HFF-Myc (cell line): ENCODE measurements at places on chromosomes 1 and 21.

DNA sequence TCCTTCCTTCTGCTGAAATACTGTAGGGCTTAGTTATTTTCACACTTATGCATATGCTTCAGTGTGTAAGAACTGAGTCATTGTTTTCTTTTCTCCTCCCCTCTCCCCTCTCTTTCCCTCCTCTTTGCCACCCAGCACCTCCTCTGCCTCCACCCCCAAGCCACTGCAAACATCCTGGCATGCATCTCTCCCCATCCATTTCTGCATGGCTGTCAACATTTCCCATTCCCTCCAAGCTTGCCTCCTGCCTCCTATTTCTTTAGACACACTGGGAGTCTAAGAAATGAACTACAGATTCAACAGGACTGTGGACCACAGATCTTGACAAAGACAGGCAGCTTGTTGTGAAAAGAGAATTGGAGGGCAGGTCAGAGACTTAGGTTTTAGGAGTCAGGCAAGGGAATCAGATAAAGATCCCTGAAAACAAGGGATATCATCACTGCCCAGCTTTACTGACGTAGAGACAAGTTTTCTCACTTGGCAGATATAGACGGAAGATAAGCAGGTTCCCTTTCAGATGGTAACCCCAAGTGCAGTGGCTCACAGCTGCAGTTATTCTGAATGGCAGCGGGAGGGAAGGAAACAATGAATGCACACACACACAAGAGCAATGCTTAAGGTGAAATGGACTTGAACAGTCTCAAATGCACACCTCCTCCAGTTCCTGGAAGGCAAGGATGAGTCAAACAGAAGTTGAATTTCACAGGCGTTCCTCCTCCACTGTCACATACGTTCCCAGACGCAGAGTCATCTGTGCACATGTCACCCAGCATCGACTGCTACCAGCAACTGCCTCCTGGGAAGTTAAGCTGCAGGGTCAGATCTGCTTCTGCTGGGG lies 56.1 kb downstream of the HIVEP3 start:
- DNase-seq, result no peak

- no peak for DNase-seq
These were observed 69.9 kb upstream of the MARK1 start for GRCh38 chr1:220457957-220458609.

DNA sequence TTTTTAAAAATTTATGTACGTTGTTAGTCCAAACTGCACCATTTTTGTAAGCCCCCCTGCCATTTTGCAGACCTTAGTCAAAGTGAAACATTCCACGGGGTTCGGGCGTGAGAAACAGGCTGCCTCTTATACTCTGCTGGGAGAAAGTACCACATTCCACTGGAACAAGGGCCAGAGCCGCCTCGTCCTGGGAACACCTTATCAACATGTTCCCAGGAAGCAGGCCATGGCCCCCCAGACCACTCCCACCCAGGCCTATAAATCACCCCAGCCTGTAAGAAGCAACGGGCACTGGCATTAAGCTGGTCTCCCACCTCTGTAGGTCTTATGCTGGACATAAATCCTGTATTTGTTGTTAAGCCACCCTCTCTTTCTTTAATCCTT lies 854 bp upstream of the ZRANB2 start:
- DNase-seq, result no peak

GRCh38 chr1:104294259-104294658 lies 544.6 kb downstream of the AMY1C start:
- DNase-seq, result no peak

DNA sequence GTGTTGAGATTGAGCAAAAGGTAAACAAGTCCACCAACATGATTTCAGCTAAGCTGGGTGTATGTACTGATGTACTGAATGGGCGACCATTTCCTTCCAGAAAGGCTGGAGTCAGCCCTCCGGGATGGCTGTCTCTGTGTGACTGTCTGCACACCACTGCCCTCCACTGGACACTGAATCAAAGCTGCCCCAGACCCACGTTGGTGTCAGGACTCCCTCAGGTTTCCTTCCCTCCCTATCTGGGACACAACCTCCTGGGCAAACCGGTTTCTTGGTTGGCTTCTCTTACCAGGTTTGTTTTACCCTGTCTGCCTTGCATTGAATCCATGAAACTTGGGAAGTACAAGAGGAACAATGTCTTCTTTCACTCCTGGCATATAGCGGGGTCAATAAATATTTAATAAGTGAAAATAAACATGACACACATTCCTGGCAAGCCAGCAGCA lies 5.3 kb upstream of the SRP9 start:
- DNase-seq, result peak; percentile 83
